ENCODE measurements at places on chromosomes 12 and 14.

DNA sequence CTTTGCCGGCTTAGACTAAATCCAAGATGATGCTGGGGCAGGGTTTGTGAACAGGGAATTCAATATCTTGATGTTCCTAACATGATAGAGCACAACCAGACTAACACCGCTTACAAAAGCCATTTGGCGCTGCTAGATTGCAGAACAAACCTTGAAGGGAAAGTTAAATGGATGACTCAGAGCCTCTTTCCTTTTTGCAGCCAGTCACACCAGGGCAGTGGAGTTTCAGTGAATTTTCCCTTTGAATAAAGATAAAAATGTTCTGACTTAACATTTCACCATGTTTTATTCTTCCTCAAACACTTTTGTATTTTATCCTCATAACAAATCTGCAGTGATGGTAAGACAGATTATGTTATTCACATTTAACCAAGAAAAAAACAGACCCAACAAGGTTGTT lies 47.3 kb downstream of the PDE6H start:
- no peak for DNase-seq

DNA sequence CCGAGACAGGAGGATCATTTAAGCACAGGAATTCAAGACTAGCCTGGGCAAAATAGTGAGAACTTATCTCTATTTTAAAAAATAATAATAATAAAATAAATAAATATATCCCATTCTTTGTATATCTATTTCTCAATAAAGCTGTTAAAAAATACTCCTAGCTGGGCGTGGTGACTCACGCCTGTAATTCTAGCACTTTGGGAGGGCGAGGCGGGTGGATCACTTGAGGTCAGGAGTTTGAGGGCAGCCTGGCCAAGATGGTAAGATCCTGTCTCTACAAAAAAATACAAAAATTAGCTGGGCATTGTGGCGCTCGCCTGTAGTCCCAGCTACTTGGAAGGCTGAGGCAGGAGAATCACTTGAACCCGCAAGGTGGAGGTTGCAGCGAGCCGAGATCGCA lies 75.7 kb upstream of the TBX3 start:
- no peak for DNase-seq

- no peak for DNase-seq
Observed at GRCh38 chr14:99930420-99931274, 134.6 kb upstream of the EVL start.

GRCh38 chr12:55385891-55386290 lies 14.4 kb upstream of the OR6C65 start:
- DNase-seq: no peak

DNA sequence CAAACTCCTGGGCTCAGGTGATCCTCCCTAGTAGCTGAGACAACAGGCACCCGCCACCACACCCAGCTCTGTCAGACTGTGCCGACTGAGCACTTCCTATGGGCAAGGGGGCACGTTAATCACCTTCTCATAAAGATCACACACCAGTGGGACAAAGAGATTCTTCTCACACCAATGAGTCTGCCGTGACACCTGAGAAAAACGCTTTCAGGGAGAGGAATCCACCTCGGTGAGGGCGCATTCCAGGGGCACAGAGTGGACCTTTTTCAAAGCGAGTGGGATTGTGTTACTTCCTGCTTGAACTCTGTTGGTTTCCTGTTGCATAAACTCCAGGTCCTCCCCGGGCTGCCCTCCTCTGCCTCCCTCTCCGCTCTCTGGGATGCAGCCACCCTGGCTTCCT lies 17.5 kb upstream of the SCARB1 start:
- no peak for DNase-seq

DNA sequence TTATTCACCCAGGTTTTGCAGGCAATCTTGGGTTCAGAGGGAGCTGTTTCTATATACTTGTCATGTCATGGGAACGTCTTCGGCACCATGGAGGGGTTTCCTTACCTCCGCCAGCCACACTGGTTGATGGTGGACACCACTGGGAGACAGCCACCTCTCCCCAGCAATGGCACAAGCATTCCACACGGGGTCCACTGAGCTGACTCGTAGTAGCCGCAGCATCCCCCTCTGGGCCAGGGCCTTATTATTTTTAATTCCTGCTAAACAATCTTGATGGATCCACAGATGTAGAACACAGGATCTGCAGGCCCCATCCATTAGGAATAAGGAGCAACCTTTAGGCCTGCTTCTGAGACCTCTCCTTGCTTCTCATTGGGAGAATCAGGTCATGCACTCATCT lies 132.9 kb downstream of the DICER1 start:
- no peak for DNase-seq

- DNase-seq: peak; percentile 27
Observed at GRCh38 chr14:24274101-24274543, 2.7 kb upstream of the RABGGTA start.

DNA sequence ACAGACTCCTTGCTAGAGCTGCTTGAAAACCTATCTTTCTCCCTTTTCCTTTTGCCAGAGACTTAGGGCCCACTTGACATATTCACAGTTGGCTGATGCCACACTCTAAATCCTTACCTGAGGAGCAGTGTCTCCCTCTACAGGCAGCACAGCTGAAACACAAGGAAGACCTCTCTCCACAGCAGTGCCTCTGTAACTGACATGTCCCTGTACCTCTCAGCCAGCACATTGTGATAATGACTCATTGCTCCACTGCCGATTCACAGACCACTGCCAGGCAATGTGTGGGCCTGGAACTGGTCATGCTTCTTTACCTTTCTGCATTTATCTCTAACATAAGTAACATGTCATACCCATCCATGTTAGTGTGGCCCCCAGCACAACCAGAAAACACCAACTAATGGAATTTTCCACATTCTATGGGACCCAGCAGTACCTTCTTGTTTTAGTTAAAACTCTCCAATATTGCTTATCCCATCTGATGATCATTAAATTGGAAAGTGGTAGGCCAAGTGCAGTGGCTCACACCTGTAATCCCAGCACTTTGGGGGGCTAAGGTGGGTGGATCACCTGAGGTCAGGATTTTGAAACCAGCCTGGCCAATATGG lies 56.5 kb downstream of the GTF2A1 start:
- peak; percentile 21 for DNase-seq

DNA sequence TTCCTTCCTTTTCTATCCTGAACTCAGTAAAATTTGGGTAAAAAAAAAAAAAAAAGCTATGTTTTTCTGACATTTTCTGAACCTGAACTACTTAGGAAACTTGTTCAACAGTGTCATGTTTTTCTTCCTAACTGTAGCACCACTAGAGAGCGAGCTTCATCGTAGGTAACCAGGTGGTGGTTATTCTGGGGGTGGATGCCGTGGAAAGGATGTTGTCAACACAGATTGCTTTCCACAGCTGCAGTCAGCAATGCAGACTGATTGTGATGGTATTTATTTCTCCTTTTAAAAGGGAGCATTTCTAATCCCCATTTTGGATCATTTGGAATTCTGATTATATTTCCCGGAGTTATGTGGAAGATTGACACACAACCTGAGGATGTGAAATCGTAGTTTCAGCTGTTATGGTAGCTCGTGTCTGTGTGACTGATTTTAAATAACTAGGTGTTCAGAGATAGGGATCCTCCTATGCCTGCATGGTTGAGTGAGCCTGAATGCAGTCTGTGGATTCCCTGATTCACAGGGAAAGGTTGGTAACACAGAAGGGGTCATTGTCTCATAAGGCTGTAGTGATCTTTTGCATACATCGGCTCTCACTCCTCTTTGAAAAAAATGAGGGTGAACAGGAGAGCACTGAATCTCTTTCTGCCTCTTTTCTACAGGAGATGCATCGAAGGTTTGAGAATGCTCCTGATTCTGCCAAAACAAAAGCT lies 113.2 kb downstream of the ERC1 start:
- no peak for DNase-seq

DNA sequence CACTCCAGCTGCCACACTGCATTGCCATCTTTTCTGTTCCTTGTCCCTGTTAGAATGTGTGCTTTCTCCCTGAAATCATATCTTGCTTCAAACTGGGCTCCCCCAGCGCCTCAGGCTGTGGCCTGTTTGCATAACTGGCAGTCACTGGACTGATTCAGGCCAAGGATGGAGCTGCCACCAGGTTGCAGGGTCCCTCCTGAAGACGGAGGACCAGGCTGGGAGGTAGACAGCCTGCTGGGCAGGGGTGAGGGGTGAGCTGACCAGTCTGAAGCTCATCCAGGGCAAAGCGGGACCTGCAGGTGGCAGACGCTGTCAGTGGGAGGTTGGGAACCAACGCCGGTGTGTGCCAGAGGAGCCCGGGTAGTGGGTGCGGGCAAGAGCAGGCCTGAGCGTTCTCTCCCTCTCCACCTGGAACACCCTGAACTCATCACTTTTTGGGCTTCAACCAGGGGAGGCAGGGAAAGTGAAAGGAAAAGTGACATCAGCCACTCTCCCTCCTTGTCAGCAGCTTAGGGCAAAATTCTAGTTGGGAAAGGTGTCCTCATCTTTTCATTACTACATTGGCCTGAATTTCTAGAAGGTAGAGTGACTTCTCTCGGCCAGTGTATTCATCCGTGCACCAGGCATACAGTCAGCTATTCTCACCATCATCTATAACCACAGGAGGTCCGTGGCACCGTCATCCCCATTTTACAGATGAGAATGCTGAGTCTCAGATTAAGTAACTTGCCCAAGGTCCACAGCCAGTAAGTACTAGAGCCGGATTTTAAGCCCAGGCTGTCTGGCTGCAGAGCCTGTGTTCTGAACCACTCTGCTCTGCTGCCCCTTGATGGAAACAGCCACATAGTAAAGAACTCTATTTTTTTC lies 219.1 kb downstream of the SLC41A2 start:
- no peak for DNase-seq

DNA sequence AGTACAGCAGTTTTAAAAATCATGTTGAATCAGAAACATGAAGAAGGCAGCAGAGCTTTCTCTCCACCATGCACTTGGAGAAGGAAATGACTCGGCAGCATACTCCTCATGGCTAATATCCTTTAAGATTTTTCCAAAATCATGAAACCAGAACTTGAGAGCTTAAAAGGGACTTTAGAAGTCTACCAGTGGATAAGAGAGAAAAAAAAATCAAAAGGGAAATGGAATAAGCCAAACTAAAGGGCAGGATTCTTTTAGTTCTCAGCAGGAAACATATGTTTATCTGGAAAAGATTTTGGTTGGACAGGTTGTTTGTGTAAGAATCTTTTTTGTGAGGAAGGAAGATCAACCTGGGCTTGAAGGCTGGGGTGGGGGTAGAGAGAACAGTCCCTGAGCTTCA lies 111.8 kb downstream of the PRKCH start:
- DNase-seq: no peak

DNA sequence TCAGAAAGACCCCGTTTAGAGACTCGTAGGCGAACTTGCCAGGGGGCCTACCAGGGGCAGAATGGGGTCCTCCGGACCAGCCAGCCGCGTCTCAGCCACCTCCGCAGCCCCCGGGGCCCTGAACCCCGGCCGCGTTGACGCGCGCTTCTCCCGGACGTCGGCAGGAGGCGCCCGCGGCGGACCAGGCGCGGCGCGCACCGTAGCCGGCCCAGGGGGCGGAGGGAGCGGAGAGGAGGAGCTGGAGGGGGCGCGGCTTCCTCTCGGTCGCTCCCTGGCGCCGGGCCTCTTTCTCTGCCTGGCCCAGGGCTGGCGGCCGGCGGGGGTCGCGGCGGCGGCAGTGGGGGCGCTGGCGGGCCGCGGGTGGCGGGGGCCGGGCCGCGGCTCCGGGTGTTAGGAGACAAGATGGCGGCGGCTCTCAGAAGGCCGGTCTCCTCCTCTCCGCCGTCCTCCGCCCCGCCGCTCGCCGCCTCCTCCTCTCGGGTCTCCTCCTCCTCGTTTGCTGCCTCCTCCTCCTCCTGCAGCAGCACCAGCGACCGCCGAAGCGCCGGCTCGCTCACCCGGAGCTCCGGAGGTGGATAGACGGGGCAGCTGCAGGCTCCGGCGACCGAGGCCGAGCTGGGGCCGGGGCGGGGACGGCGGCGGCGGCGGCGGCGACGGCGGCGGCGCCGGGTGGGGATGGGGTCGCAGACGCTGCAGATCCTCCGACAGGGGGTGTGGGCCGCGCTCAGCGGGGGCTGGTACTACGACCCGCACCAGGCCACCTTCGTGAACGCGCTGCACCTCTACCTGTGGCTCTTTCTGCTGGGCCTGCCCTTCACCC lies at the start of gene PCNX1:
PCNX1 (plus strand) TSS at position 284 of the 820 bp plus-strand sequence; CDS start at position 676, 392 bp downstream.
- peak; percentile 82 for DNase-seq

- no peak for DNase-seq
Observed at GRCh38 chr14:79408696-79409095, 802.6 kb downstream of the DIO2 start.

DNA sequence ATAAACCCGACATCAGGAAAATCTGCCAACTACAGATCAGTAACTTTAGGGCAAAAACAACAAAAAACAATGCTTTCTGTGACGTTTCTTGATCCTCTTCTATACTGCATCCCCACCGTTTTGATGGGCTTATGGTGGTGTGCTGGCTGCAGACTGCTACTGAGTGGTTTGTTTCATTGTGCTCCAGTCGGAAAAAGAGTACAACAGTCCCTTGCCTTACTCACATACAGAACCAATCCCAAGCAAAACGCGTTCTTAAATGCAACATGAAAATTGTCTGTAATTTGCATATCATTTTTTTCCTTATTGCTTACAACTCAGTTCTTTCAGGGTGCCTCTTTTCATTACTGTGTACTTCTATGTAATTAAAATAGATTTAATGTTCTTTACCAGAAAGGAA lies 2.3 kb downstream of the ETV6 start:
- DNase-seq: no peak

DNA sequence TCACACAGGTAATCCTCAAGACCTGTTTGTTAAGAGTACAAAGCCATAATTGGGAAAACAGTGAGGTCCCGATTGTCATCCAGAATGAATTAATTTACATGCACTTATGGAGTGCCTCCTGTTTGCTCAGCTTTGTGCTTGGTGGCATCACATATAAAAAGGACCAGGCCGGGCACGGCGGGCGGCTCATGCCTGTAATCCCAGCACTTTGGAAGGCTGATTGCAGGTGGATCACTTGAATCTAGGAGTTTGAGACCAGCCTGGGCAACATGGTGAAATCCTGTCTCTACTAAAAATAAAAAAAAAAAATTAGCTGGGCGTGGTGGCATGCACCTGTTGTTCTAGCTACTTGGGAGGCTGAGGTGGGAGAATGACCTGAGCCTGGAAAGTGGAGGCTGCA lies 247.4 kb downstream of the CACNA1C start:
- DNase-seq: no peak

GRCh38 chr12:132185705-132186104 lies 41.4 kb downstream of the NOC4L start:
- DNase-seq: no peak

- DNase-seq: no peak
Observed at GRCh38 chr12:1499351-1499750, 95.0 kb downstream of the FBXL14 start.

- no peak for DNase-seq
Observed at GRCh38 chr14:26527095-26527494, 70.7 kb downstream of the NOVA1 start.

- DNase-seq: no peak
Observed at GRCh38 chr14:61558271-61558670, 137.0 kb upstream of the HIF1A start.

DNA sequence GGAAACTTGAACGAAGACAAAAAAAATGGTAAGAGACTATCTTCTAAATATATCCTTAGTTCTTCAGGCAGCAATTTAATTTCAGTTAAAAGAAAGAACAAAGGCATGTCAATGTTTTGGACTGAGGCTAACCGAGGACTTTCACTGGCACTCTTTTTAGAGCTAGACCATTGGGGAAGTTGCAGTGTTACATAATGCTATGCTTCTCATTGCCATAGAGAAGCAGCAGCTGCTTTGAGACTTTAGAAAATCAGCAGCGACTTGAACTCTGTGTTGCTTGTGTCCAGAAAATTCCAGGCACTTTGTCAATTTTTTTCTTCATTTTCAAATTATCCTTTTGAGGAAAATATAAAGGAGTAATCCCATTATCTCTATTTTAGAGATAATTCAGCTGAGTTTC lies 964.2 kb downstream of the NRXN3 start:
- no peak for DNase-seq

- no peak for DNase-seq
Observed at GRCh38 chr14:34616360-34616759, 13.6 kb downstream of the SNX6 start.
